ENCODE measurements at places on chromosomes 5 and 9.

DNA sequence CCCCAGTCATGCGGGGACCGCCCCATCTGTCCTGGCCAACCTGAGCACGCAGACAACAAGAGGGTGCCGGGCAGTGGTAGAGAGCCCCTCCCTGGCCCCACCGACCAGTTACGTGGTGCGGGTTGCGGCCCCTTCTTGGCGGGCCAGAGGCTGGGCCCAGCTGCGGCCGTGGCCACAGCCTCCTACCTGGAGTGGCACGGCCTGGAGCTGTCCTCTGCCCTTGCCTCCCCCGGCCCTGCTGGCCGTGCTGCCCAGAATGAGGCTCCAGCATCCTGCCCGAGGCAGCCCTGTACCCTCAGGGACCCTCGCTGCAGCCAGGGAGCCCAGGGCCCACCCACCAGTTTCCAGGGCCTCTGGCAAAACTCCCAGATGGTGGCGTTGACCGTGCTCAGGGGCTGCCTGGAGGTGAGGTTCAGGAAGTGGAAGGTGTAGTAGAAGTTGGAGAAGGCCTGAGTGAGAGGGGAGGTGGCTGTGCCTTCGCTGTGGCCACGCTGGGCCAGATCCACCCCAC is 5.7 kb downstream of the ENTPD8 start:
- no peak for DNase-seq

DNA sequence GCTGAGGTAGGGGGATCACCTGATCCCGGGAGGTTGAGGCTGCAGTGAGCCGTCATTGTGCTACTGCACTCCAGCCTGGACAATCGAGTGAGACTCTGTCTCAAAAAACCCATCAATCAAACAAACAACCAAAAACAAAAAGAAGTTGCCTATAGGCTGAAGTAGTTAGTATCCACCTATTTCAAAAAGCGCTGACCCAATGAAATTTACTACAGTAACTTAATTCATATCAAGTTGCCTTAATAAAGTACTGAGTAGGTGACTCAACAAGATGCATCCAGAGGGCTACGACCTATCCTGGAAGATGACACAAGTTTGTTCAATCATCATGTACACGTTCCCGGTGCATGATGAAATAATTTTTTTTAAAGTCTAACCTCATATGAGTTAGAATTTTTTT is 648.6 kb upstream of the DMAC1 start:
- DNase-seq = no peak

DNA sequence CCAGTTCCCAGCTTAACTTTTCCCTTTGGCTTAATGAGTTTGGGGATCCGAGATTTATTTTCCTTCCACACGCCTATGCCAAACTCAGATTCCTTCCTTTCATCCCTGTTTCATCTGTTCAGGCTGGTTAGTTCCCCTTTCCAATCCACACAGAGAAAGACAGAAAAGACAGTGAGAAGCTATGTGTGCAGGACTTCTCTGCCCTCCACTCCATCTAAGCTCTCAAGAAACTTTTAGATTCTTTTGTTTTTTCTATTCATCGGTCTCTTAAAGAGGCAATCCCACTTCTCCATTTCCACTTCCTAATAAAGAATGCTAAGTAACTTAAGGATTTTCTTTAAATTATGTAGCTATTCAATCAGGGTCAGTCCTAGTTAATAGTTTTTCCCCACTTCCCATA is 11.2 kb downstream of the ITGA1 start:
- DNase-seq = no peak

DNA sequence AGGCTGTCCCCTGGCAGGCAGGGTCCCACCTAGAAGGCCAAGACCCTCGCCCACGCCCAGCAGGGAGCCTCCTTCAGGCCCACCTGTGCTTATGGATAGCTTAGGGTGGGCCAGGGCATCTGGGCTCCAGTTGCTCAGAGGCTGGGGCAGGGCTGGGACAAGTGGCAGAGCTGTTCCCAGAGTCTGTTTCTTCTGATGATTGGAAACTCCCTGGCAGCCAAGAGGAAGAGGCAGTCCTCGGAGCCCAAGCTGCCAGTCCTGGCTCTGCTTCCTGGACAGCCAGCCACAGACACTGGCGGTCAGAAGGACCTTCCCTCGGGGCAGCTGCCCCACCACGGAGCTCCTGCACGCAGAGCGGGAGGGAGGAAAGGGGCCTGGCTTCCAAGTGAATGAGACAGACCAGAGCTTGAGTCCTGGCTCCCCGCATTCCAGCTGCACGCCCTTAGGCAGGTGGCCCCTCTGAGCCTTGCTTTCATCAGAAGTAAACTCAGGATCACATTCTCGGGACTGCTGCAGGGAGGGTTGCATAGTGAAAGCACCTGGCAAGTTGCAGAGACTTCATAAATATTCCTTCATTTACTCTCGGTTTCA is 37.9 kb upstream of the GABRP start:
- no peak for DNase-seq

GRCh38 chr5:90640484-90641059 is 82.0 kb downstream of the ADGRV1 start:
- DNase-seq = no peak

- no peak for DNase-seq
These were observed 447.8 kb upstream of the CD180 start for GRCh38 chr5:67644221-67644920.

DNA sequence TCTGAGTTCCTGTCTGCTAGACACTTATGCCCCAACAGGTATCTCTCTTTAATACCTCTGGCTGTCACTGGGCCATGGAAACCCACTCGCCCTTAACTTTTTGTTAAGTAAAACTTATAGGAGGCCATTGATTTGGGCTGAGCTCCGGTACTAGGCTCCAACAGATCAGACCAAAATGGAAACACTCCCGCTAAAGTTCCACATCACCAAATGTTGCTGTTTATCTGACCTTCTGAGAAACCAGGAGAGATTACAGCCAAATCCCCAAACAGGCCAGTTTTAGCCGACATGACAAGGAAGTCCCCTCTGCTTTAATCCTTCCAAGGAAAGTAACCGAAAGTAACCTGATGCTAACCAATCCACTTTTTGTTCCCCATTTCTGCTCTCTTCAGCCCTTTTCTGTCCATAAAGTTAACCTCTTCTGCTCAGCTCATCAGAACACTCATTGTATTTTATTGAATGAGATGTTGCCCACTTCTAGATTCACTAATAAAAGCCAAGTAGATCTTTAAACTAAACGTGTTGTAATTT is 115.2 kb upstream of the LHFPL2 start:
- no peak for DNase-seq

DNA sequence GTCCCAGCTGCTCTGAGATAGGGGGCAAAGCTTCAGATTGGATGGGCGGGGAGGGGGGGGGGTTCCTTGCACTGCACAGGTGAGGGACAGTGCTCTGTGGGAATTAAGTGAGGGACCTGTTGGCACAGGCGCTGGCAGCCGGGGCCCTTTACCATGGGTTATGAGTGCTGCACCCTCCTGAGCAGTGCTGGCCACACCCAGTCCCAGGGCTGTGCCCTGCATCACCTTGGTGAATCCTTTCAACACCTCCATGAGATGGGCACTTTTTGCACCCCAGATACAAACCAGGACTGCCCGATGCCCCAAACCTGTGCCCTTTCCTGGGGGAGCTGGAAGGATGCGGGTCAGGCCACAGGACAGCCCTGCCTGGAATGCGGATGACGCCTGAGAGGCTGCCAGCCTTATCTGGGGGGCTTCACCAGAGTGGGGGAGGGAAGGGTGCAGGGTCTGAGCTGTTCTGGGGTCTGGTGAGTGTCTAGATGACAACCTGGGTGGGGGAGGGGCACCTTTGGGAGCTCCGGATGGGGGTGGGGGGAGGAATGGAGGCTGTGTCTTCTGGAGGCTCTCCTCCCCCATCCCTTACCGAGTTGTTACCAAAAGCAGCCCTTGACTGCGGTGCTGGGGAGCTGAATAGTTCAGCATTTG is 5.2 kb downstream of the CRB2 start:
- DNase-seq = no peak

GRCh38 chr9:114641967-114642366 is 15.6 kb downstream of the TEX53 start:
- DNase-seq = no peak

GRCh38 chr9:133619791-133620190 is 10.6 kb upstream of the FAM163B start:
- DNase-seq = peak; percentile 36

GRCh38 chr5:141807329-141807728 is 70.9 kb downstream of the PCDH1 start:
- no peak for DNase-seq

GRCh38 chr5:108727236-108727650 is 20.5 kb upstream of the FER start:
- no peak for DNase-seq

DNA sequence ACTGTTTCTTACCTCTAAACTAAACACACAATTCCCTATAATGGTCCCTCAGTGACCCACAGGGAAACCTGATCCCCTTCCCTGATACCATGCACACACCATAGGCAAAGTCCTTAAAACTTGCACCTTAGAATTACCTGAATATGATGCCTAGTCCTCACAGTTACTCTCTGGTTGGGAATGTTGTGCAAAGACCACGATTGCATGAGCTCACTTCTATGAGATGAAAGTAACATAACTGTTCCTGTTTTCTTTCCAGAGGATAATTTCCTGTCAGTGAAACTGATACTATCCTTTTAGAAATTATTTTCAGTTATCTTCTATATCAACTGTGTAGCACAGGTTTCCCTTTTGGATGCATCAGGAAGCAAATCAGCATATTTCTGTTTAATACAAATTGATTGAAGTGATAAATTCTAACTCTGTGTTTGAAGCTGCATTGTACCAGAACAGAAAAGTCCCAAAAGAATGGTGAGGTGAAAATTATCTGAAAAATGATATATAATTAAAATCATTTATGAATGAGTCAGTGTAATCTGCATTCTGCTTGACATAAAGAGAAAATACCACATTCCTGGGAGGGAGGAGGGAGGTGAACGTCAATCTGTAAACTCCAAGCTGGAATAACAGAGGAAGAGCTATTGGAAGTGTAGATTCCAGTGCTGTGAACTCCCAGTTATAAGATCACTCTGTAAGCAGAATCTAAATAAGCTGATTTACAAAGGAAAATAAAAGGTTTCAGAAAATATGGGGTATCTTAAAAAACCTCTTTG is 51.2 kb upstream of the TNFAIP8 start:
- DNase-seq = no peak

- DNase-seq = no peak
These were observed 50.5 kb downstream of the SH3PXD2B start for GRCh38 chr5:172403817-172404216.

DNA sequence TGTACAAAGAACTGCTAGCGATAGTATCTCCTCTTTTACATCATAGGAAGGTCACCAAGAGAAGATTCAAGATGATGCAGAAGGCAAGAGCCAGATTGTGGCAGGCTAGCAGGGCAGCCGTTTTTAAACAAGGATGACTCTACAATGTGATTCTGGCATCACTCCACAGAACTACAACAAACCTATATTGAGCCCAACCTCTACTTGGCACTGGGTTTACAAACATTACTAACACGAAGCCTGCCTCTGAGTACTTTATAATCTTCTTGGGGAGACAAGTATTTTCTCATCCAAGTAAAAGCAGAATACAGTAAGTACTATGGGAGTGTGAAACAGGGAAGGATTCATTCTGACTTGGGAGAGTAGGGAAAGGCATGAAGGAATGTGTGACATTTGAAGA is 448.6 kb downstream of the ZNF608 start:
- no peak for DNase-seq

DNA sequence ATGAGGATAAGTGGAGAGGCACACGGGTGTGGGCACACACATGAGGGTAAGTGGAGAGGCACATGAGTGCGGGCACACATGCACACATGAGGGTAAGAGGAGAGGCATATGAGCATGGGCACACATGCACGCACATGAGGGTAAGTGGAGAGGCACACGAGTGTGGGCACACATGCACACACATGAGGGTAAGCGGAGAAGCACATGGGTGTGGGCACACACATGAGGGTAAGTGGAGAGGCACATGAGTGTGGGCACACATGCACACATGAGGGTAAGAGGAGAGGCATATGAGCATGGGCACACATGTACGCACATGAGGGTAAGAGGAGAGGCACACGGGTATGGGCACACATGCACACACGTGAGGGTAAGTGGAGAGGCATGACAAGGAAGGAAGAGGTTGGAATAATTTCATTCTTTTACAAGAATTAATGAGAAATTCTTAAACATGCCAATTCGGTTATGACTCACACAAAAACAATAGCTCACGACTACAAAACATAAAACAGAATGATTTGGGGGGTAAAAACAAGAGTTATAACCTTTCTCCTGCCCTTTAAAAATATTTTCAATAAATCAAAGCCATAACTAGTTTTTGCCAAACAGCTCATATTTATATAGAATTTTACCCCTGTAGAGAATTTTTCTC is 67.5 kb downstream of the APBA1 start:
- no peak for DNase-seq

DNA sequence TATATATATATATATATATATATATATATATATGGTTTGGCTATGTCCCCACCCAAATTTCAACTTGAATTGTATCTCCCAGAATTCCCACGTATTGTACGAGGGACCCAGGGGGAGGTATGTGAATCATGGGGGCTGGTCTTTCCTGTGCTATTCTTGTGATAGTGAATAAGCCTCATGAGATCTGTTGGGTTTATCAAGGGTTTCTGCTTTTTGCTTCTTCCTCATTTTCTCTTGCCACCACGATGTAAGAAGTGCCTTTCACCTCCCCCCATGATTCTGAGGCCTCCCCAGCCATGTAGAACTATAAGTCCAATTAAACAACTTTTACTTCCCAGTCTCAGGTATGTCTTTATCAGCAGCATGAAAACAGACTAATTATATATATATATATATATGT is 52.3 kb upstream of the ADAMTS2 start:
- DNase-seq = no peak

GRCh38 chr5:171128136-171128535 is 180.9 kb upstream of the TLX3 start:
- no peak for DNase-seq

DNA sequence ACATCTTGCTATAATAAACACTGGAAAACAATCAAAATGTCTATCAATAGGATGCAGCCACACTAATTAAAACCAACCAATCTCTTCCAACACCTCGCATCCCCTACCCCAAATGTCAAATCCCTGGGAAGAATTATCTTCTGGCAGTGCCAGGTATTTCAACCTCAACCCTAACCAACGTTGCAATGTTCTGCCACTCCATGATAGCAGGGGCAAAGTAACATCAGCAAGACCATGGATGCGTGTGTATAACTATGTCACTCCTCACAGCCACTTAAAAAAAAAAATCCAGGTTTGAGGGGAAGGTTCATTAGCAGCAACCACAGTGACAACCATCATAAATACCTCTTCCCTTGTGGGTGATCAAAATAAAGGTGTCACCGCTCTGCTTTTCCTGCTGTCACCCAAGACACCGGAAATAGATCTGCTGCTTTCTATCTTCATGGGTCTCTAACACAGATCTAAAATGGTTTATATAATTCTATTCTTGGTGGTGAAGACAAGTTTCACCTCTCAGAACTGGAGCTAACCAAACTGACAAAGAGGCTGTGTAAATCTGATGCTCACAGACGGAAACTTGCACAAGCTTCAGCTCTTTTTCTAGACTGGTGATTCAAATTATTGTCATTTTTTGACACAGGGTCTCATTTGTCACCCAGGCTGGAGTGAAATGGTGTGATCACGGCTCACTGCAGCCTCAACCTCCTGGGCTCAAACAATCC is 9.9 kb downstream of the HSPA9 start:
- DNase-seq = no peak

Data from activated T-cell treated with anti-CD3 and anti-CD28 coated beads for 48 hours (primary cell).